ENCODE measurements at places on chromosomes 7 and 10. TPM values are rescaled to one million over a fixed set of nuclear protein-coding genes. Genes with fewer than 3 reads are reported as not detected.

Gene PDE1C
- 2.7 TPM for total RNA-seq

Gene SMO
- 1.6 TPM for total RNA-seq

Gene AASS
- 4.3 TPM for total RNA-seq

DNA sequence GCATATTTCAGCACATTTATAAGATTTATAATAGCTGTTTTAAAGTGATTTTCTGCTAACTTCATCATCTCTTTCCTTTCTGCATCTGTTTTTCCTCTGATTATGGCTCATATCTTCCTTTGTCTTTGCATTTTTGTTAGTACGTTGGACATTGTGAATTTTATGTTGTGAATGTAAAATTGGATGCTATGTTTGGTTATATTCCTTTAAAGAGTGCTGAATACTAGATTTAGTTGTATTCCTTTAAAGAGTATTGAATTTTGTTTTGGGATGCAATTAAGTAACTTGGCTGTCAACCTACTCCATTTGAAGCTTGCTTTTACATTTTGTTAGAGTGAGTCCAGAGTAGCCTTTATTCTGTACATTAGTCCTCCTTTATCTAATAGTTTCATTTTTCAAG is 81.2 kb downstream of the ZNF777 start:
- DNase-seq, result no peak

DNA sequence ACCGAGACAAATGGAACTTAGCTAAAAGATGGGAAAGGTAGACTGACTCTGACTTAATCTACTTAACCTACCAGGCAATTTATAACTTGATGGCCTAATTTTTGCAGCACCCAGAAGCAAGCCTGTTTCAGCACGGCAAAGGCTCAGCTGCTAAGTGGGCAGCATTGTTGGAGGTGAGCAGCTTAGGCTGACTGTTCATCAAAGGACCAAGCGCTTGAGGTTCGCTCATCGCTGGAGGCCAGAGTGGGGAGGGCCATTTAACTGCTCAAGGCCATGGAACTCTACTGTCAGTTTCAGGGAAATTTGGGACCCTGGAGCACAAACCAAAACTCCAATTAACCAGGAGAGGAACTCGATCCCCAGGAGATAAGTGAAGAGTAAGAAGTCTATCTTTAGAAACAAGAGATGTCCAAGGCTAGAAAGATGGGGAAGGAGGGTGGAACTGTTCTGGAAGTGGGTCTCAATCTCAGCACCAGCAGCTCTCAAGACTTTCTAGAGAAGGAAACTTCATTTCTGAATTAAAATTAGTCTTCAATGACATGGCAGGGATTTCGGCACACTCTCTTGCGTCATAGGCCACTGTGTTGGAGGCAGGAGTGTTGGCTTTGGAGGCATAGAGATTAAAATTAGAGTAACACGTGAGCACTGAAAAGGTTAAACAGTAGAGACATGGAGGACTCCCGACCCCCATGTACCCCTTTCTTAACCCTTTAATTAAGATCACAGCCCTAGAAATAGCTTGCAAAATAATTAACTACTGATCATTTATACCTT is 43.1 kb downstream of the EGFR start:
- no peak for DNase-seq

DNA sequence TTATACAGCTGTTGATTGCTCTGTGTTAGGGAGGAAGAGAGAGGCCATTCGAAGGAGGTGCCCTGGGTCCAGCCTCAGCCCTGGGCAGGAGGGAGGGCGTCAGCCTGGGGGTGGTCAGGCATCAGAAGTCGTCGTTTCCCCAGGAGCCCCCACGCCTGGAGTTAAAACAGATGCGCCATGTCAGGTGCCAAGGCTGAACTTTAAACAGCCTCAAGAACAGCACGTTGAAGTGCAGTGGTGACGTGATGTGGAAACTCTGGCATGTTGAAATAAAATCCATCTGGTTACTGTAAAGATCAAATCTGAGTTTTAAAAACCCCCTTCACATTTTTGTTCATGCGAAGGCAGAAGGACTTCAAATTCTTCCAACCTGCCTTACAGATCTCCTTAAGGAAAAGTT is 128.4 kb upstream of the PPP2R2D start:
- no peak for DNase-seq

GRCh38 chr10:35210961-35211360 is 84.3 kb downstream of the CREM start:
- DNase-seq, result no peak

DNA sequence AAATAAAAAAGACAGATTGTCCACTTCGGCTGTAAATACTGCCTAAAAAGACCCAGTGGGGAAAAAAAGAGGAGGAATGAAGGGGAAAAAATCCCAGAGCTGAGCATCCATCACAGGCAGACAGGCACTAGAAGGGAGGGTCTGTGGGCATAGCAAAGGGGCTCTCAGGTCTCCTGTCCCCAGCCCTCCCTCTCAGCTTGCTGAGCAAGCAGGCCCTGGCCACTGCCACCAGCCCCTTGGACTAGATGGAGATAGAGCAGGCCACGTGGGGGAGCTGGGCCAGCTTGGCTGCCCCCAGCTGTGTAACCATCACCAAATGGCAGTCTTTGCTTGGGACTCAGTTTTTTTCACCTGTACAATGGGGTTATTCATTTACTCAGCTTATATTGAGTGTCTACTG is 141.6 kb upstream of the UNC5B start:
- no peak for DNase-seq

DNA sequence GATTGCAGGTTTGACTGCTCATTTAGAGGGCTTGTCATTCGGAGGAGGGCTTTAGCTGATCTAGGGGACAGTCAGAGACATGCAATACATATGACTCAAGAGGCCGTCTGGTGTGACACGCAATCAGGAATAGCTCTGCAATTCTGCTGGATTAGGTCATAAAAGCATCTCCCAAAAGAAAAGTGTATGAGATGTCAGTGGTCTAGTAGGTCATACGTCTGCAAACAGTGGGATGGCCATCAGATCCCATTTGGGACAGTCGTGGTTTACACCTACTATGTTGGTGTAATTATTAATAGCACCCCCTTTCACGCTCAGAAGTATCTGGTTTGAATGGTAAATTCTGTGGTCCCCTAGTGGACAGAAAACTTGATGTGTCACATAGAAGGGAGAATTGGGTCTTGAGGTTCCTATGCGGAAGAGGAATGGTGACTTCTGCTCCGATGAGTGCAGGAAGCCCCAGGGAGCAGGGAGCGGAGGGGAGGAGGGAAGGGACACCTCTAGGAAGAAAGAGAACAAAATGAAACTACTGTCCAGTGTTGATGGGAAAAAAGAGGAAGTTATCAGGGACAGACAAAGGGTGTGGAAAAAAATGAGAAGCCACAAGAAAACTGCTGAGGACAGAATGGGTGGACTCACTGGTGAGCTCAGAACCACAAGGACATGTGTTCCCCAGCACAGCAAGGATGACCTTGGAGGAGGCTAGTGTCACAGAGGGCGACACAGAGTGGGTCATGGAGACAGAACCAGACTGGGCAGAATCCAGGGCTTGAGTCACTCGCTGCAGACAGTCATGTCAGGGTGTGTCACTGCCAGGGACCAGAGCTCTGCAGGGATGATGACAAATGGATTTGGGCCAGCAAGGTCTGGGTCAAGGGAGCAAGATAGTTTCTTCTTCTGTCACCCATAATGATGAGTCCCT is 59.9 kb downstream of the MAP3K8 start:
- DNase-seq, result peak; percentile 19

- no peak for DNase-seq
Observed at GRCh38 chr7:46153583-46153950, 232.5 kb upstream of the IGFBP3 start.
